ENCODE measurements at places on chromosomes 2 and 18.

DNA sequence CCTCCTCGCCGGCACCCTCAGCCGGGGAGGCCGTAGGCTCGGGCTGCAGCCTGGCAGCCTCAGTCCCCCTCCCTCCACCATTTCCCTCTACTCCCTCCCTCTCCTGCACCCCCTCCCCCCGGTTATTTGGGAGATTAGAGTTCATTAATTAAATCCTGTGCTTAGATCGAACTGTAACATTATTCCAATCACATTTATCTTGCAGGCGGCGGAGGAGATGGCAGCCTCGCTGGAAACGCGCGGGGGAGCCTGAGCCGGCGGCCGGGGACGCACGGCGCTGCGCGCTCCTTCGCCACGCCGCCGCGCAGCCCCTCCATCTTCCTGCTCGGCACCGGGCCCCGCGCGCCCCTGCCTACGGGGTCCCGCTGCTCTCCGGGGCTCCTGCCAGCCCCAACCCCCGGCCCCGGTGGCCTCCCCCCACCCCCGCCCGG is at the start of gene ST8SIA3:
TSS of gene ST8SIA3 (plus strand) at position 287 of the 431 bp plus-strand sequence. CDS start 290 bp downstream, outside the sequence.
- no peak for DNase-seq

GRCh38 chr2:195535911-195536522 is 121.0 kb upstream of the SLC39A10 start:
- peak; percentile 82 for DNase-seq

DNA sequence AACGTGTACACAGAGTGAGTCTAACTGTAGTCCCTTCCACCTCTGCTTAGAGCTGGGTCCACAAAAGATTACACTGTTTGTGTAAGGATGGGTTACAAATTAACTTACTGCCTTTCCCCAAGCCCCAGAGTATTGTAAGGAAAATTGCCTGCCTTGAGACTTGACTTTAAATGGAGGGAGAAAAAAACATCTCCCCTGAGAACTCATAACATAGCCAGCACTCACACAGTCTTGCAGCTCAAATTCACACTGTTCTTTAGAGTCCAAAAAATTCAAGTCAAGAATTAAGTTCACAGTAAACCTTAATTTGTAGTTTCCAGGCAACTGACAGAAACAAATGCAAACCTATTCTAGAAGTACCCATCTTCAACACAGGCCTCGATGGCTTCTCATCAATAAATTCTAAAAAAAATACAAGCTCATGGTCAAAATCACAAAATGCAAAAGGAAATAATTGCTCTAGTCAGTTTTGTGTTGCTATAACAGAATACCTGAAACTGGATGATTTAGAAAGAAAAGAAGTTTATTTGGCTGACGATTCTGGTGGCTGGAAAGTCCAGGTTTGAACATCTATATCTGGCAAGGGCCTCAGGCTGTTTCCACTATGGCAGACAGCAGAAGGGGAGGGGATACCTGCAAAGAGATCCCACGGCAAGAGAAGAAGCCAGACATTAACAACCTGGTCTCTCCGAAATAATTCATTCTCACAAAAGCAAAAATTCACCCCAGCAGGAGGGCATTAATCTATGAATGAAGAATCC is 34.6 kb upstream of the TMEM17 start:
- DNase-seq, result no peak

DNA sequence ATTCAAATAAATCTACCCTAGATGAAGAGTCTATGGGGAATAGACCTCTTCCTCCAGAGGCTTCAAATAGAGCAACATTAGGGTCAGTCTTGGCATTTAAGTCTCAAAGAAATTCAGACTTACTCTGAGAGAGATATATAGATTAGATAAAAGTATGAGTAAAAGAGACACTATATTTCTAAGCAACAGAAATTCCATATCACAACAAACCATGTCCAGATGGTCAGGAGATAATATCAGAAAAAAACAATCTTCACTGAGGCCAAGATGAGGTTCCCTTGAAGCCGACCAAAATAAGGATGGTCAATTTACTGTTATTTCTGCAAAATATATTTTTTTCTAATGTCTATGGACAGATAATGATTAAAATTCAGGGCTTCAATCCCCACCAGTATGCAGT is 89.1 kb upstream of the NOSTRIN start:
- DNase-seq, result no peak

- no peak for DNase-seq
Observed at GRCh38 chr2:22079583-22079982, 955.8 kb downstream of the TDRD15 start.

- DNase-seq, result no peak
Observed at GRCh38 chr18:57249179-57249578, 102.3 kb downstream of the BOD1L2 start.

DNA sequence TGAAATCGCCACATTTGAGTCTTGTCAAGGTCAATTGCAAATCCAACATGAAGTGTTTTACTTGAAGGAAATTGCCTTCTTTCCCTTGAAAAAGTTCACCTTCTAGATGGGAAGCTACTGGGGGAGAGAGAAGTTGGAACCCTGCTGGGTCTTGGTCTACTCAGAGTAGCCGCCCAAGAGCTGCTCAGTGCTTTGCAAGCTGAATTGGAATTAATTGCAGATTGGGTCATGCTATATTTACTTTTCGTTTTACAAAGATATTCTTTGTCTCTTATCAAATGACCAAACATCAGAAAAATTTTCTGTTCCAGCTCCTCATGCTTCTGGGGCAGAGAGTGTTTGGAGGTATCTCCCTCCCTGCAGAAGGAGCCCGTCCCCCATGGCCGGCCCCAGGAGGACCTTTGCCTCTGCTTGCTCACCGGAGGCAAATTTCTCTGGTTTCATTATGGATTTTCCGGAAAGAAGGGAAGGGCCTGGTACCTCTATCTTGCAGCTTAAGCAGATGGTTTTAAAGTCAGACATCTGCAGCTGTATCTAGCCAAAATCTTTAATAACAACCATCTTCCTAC is 289.7 kb downstream of the MYT1L start:
- no peak for DNase-seq

- no peak for DNase-seq
Observed at GRCh38 chr2:33673937-33674336, 74.8 kb upstream of the FAM98A start.

- DNase-seq, result no peak
Observed at GRCh38 chr2:212968284-212969081, 182.9 kb downstream of the IKZF2 start.

DNA sequence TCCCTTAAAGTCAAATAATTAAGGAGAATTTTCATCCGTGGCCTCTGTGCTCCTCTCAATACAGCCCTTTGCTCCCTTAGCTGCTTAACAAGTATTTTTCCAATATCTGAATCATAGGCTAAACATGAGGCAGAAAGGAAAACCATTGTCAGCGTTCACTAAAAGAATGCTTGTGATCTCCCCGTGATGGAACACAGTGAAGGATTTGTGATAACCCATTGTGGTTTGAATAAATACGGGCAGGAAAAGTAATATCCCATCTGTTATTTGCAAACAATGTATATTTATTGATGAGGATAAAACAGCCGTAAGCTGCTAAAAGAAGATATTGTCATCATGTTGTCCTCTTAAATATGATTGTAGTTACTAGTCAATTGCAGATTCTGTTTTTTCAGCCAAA is 258.1 kb downstream of the NAPG start:
- no peak for DNase-seq

- DNase-seq, result no peak
Observed at GRCh38 chr2:45804987-45805755, 153.7 kb downstream of the PRKCE start.

GRCh38 chr2:109436610-109437225 is 177.0 kb downstream of the SEPTIN10 start:
- no peak for DNase-seq

GRCh38 chr2:45315861-45316260 is 295.2 kb downstream of the SRBD1 start:
- DNase-seq, result no peak

GRCh38 chr2:178233428-178233827 is 39.1 kb downstream of the OSBPL6 start:
- DNase-seq, result no peak

- peak; percentile 27 for DNase-seq
Observed at GRCh38 chr2:61898810-61899209, 6.7 kb upstream of the COMMD1 start.

GRCh38 chr18:60157810-60158209 is 214.8 kb downstream of the MC4R start:
- DNase-seq, result no peak

DNA sequence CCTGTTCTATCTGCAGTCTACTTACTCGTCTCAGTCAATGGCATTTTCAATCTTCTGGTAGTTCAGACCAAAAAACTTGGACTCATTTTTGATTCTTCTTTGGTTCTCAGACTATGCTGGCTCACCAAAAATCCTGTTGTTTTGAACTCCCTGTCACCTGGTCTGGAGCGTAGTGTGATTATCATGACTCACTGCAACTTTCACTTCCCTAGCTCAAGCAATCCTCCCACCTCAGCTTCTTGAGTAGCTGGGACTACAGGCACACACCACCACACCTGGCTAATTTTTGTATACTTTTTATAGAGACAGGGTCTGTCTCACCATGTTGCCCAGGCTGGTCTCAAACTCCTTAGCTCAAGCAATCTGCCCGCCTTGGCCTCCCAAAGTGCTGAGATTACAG is 163.3 kb upstream of the CDH7 start:
- no peak for DNase-seq

DNA sequence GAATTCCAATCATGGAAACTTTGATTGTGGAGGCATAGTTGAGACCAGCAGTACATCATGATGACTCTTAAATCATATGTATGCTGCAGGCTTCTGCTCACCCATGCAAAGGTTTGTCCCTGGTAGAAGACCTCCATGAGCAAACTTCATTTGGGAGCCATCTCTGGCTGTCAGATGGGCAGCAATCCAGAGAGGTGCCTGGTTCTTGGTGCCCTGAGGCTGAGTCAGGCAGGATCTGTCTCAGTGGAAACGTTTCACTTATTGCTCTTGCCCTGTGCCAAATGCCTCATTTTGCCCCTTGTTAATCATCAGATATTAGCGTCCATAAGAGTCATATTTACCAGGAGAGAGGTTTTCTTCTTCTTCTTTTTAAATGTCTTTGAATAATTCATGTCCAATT is 151.5 kb upstream of the CELF4 start:
- no peak for DNase-seq

GRCh38 chr2:218471036-218471435 is 52.1 kb downstream of the VIL1 start:
- DNase-seq, result no peak

DNA sequence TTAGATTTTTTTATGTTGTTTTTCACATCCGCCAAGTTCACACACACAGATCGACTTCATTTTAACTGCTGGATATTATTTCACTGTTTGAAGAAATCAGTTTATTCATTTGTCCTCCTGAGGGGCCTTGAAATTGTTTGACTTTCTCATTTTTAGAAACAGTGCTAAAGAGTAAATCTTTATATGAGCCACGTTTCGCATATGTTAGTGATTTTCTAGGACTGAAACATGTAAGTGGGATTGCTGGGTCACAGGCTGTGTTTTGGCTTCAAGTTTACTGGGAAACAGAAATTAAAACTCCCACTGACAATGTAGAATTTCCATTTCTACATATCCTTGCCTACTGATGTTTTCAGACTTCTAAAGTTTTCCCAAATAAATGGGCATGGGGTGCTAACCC is 363.8 kb downstream of the NCKAP5 start:
- DNase-seq, result no peak

- DNase-seq, result no peak
Observed at GRCh38 chr2:176826984-176827668, 385.5 kb upstream of the HNRNPA3 start.

DNA sequence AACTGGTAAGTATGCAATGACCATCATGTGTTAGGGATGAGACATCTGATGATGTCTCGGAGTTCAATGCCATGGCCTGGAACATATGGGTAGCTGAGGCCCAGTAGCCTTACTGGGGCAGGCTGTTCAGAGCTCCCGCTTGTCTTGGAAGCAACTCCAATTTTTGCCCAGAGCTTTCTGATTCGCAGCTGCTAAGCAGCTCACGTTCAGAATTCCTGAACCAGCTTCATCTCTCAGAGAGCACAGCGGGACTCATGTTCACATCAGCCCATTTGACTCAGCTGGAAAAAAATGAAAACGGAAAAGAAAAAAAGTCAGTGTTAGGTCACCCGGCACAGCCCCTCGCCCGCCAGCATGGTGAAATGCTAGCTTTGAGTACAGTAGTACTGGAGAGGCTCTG is 16.8 kb upstream of the LRATD1 start:
- DNase-seq, result no peak

DNA sequence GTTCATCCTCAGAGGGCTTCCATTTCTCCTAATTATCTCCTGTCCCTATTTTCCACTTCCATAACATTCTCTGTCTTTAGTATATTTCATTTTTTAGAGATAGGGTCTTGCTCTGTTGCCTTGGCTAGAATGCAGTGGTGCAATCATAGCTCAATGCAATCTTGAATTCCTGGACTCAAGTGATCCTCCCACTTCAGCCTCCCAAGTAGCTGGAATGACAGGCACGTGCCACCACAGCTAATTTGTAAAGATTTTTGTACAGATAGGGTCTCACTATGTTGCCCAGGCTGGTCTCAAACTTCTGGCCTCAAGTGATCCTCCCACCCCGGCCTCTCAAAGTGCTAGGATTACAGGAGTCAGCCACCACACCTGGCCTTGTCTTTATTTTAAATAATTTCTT is 589.0 kb downstream of the ZEB2 start:
- DNase-seq, result no peak

- no peak for DNase-seq
Observed at GRCh38 chr2:127611076-127611925, 34.7 kb upstream of the GPR17 start.

- no peak for DNase-seq
Observed at GRCh38 chr2:205024822-205025518, 479.7 kb downstream of the PARD3B start.

DNA sequence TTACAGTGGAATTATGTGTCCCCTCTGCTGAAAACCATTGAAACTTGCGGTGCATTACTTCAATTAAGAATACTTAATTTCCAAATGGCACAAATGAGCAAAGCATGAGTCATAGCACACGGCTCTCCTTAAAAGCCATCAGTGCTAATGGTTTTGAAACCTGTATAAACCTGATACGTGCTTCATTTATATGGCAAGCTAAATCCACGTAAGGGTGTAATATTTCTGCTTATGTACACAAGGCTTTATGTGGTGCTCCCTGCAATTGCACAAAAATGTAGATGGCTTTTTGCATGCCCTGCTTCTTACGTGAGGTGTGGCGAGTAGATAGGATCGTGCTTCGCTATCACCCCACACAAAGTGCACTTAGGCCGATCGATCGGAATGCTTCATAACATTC is 840.9 kb downstream of the GALR1 start:
- DNase-seq, result no peak

Measured in CD4-positive, alpha-beta T cell treated with Interleukin-21 for 1 hour (primary cell).